ENCODE measurements at places on chromosomes 16 and 17.

- DNase-seq = no peak
These were observed 15.4 kb downstream of the FOXF1 start for GRCh38 chr16:86525696-86526095.

DNA sequence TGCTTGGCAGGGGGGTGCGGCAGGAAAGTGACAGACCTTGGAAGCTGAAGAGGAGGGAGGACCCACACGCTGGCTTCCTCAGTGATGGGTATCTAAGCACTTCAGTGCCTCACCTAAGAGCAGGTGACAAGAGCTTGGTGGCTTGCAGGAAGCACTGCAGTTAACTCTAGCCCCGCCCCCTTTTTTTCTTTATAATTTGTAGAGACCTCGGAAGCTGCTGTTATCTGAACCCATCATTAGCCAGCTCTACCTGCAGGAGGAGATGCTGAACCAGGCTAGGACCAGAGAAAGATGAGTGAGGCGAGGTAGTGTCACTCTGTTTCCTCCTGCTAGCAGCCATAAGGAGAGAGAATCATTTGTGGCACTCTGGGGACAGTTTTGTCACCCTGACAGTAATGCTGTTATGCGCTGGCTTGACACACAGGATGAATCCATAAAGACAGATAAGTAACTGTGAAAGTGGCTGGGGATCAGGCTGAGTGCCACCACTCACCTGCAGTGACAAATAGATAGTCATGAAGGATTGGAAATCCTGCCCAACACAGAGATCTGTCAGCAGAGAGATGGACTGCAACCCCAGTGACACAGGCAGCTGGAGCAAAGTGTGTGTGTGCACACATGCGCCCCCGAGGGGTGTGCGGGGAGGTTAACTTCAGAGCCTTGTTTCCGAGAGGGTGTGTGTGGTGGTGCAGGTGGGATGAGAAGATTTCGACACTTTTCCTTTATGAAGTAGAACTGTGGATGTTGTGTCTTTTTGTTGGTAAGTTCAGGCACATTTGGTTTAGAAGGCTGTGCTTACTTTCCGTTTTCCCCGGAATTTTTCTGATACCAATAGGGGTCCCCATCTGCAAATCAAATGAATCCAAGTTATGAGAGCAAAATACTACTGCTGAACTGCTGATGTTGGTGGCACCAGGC lies 224.0 kb downstream of the IRX3 start:
- no peak for DNase-seq

DNA sequence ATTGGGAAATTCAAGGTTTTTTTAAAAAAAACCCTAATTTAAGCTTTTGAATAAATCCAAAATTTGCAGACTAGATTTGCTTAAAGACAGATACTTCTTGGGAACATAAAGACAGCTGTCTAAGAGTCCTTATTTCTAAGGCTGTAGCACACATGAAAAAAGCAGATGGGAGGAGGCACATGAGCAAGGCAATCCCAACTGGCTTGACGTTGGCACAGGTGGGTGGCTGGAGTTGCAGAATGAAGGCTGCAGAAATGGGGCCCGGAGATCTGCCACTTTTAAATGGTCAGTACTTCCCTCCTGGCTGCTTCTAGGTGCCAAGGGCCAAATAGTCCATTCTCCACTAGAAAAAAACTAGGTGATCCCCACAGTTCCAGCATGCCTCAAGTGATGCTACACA lies 4.4 kb downstream of the KIAA0753 start:
- DNase-seq = no peak

DNA sequence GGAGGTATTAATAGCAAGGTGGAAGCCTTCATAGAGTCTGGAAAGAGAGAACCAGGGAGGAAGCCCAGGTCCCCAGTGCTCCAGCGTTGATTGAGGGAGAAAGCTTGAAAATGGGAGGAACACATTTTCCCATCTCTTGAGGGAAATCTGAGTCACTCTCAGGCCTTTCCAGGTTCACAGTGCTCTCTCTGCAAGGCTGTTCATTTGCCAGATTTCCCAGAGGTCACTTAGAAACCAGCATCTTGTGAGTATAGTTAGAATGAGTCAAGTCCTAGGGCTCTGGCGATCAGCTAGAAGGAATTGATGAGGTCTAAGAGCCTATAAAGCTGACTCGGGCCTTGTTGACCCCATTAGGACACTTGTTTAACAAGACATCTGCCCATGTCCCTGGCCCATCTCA lies 17.7 kb upstream of the ZNF594 start:
- DNase-seq = no peak

DNA sequence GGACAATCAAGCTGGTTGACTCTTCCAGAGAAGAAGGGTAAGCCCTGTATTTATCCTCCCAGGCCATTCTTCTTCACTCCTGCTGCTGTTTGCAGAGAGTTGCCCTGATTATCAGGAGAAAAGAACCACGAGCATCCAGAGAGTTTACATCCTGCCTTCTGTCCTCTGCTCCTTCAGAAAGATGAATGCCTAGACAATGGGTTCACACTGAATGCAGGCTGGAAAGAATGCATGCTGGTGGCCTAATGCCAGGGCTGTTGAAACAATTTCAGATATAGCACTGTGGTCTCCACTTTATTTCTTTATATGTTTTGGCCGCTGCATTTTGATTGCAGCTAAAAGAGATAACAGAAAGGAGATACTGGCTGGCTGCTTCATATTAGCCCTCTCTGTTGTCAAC lies 21.2 kb upstream of the HAS3 start:
- no peak for DNase-seq

DNA sequence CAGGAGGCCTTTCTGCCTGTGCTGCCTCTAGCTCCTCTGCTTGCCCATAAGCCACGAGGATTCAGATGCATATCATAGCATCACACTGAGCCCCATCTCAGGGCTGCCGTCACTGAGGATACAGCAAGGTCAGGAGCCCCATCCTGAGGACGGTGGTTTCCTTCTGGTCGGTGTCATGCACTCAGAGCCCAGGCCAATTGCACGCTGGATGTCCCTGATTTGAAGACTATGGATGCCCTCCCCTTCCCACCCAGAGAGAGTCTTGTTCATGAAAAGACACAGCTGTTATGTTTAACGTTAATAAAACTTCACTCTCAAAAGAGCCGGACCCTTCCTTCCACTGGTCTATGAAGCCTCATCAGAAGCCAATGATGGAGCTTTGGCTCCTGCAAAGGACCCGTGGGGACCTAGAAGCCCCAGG lies 19.9 kb downstream of the COTL1 start:
- no peak for DNase-seq

DNA sequence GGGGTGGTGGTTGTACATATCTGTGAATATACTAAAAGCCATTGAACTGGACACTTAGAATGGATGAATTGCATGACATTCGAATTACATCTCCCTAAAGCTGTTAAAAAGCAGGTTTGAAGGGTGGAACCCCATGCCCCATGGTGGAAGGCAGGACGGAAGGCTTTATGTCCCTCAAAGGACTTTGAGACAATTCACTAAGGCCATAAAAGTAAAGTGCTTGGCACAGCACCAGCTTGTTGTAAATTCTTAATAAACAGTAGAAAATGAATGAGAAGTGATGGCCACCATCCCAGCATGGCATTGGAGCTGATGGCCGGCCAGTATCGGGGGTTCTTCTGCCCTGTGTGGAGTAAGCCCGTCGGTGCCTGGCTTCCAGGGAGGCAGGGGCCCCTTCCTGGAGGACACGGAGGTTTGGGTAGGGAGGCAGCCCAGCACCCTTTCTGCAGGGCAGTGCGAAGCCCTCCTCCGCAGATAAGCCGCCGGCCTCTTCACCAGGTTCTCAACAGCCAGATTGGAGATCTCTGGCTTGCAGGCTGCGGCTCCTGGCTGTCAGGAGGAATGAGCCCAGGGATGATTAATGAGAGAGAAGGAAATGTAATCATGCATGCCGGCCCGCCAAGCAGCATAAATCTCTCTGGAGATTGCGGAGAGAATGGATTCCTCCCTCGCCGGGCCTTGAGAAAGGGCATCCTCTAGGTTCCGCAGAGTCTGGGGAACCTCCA lies 346.9 kb downstream of the FOXL1 start:
- DNase-seq = no peak

DNA sequence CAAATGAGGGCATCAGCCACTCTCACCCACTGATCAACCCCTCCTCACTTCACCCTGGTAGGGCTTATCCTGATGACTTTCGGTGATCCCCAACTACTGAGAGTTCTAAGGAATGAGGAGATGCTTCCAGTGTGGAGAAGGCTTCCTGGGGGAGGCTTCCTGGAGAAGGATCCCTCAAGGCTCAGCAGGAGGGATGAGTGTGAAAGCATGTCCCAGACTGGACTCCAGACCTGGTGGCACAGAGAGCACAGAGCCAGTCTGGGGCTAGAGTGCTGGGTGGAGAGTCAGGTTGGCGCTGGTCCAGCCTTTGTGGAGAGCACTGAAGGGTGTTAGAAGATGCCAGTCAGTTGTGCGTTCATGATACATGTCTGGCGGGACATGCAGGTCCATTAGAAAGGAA lies 53.7 kb downstream of the PLD6 start:
- DNase-seq = no peak

DNA sequence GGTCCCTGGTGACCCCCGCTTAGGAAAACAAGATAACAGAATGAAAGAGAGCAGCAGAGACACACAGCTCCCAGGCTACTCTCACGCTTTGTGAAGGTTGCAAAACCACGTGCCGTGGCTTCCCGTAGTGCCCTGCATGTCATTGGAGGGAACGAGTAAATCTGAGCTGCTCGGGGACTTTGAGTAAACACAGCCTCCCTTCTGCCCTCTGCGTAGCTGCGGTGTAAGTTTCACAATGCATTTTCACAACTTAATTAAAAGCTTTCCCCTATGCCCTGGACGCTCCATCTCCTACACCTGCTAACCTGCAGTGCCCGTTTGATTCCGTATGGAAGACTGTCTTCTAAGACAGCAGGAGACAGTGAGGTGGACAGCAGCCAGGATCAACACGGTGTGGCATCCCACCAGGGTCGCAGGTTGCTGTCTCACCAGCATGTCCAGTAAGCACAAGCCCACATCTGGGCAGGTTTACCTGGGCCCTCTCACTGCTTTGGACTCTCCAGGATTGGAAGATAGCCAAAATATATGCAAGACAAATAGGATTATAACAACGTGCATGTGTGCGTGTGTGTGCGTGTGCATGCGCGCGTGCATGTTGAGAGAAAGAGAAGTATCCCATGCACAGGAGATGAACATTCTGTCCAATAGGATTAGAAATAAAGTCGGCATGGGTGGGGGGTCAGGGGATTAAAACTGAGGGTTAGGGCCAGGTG lies 116.4 kb upstream of the RCVRN start:
- DNase-seq = no peak

- peak; percentile 49 for DNase-seq
These were observed 7.5 kb upstream of the NOS2 start for GRCh38 chr17:27807567-27808470.

GRCh38 chr17:6348891-6349290 lies 86.0 kb downstream of the AIPL1 start:
- no peak for DNase-seq

- DNase-seq = no peak
These were observed 46.4 kb downstream of the SLC47A1 start for GRCh38 chr17:19579867-19580565.

GRCh38 chr16:68360956-68361355 lies 50.1 kb downstream of the PRMT7 start:
- DNase-seq = no peak

DNA sequence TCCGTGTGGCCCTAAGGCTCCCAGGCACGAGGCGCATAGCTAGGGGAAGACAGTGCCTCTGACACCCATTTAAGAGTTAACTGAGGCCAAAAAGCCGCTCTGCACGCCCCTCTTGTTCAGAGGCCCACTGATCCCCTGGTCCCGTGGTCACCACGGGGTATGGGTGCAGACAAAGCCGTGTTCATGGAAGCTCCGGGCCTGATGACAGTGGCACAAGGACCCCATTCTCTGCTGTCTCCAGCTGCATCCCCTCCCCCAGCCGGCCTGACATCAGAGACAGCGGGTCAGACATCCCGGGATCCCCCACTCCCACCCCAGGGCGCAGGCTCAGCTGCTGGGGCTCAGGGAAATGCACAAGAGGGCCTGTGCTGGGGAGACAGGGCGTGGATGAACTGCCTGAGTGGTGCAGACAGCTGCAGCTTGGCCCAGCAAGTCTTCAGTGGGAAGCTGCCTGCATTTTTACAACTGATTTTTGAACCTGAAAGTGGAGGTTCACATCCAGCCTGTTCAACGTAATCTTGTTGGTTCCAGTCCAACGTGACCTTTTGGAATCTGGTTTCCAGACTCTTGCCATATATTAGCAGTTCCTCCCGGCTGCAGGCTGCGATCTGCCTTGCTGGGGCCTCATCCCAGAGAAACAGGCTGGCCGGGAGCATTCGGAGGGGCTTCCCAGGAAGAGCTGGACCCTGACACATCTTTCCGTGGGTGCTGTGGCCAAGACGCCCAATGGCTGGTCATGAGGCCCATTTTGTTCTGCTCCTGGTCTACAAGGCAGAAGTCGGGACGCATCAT lies 9.7 kb upstream of the BAHCC1 start:
- no peak for DNase-seq

- DNase-seq = no peak
These were observed 35.2 kb downstream of the CIBAR2 start for GRCh38 chr16:85077039-85077438.

GRCh38 chr17:69018687-69019086 lies 42.0 kb downstream of the ABCA9 start:
- no peak for DNase-seq

- DNase-seq = no peak
These were observed 20.7 kb upstream of the SP2 start for GRCh38 chr17:47875011-47875985.

DNA sequence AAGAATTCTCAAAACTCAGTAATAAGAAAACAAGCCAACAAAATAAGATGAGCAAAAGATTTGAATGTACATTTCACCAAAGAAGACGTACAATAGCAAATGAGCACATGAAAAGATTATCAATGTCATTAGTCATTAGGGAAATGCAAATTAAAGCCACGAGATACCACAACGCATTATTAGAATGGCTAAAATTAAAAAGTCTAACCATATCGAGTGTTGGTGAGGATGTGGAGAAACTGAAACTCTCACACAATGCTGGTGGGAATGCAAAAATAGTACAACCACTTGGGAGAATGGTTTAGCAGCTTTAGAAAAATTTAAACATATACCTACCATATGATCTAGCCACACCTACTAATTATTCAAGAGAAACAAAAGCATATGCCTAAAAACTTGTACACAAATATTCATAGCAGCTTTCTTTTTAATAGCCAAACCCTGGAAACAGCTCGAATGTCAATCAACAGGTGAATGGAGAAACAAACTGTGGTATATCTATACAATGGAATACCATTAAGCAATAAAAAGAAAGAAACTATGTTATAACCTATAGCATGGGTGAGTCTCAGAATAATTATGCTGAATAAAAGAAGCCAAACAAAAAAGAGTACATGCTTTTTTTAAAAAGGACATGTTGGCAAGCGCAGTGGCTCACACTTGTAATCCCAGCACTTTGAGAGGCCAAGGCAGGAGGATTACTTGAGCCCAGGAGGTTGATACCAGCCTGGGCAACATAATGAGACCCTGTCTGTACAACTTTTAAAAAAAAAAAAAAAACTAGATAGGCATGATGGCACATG lies 103.6 kb downstream of the LITAF start:
- no peak for DNase-seq

DNA sequence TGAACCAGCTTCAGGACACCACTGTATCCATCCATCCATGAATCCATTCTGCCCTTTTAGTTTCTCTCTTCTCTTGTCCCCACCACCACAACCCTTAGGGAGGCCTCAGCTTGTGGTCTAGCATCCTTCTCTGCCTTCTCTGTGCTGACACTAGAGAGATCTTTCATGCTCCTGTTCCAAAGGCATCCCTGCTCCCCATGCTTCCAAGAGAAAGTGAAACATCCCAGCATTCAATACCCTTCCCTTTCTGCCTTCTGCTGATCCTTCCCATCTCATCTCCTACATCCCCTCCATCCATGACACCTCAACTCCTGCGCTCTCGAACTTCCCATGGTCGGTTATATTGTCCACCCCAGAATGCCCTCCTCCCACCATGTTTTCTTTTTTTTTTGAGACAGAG lies 10.0 kb downstream of the RAPGEFL1 start:
- no peak for DNase-seq

Measured in activated CD4-positive, alpha-beta T cell treated with anti-CD3 and anti-CD28 coated beads for 1 hour (primary cell).